ENCODE measurements at places on chromosomes 2 and 18.

- DNase-seq, result no peak
Observed at GRCh38 chr2:144703852-144704708, 184.2 kb upstream of the ZEB2 start.

DNA sequence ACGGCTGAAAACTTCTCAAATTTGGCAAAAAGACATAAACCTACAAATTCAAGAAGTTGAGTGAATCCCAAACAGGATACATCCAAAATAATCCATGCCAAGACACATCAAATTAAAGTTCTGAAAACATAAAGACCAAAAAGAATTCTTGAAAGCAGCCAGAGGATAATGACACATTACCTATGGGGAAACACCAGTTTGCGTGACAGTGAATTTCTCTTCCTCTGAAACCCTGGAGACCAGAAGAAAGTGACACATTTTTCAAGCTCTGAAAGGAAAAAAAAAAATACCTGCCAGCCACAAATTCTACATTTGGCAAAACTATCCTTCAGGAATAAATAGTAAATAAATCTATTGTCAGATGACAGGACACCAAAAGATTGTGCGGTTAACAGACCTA, 86.0 kb upstream of the AFF3 start:
- DNase-seq, result no peak

GRCh38 chr2:202115479-202115971, 42.5 kb downstream of the KIAA2012 start:
- DNase-seq, result no peak

DNA sequence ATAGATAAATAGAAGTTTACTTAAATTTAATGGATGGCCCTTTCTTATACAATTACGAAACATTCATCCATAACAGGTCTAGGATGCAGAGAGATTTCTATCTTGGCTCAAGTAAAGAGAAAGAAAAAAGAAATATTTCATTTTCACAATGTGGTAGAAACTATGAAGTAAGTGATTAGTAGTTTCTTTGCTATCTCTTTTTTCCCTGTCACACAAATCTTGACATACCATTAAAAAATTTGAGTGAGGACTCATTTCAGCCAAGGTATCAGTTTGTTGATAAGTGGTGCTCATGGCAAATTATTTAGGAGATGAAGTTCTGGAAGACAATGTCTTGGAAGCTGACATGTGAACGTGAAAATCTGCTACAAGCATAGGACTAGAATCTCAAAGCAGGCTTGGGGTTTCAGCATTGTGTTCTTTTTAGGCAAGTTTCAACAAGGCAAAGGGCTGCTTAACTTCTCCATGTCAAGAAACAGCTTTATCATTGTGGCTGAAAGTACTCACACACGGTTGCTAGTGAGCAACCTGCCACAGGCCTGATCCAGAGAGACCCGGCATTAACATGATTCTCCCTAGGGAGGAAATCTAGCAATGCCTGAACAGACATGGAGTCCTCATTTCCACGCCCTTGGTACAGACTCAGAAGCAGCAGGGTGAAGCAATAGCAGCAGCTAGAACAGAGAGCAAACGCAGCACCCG, 414.6 kb downstream of the DLGAP1 start:
- DNase-seq, result no peak

GRCh38 chr2:16742026-16742425, 76.4 kb upstream of the CYRIA start:
- no peak for DNase-seq

GRCh38 chr2:96508521-96509113, 3.5 kb upstream of the NEURL3 start:
- no peak for DNase-seq

DNA sequence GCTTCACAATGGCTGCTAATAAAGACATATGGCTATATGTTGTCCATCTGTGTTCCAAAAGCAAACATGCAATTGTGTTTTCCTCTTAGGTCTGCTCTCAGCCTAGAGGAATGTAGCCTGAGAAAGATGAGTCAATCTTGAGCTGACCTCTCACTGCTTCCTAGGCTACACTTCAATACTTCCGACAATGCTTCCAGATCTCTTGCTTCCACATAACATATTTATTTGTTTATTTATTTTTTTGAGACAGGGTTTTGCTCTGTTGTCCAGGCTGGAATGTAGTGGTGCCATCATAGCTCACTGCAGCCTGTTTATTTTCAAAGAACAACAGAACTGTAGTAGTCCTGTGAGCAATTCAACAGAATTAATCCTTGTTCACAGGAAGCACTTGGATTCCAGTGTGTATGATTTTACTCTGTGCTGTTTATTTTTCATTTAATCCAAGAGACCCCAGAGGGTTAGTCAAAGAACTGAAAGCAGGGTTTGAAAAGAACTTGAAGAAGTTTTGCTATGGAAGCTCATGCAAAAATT, 437.9 kb downstream of the TXNL1 start:
- DNase-seq, result no peak

All from esophagus squamous epithelium (tissue), 5 donors.